ENCODE measurements at places on chromosomes 2 and 18.

GRCh38 chr18:44627280-44627679, 53.4 kb upstream of the SETBP1 start:
- DNase-seq = peak; percentile 65

GRCh38 chr2:58065248-58065647, 18.6 kb downstream of the VRK2 start:
- DNase-seq = no peak

DNA sequence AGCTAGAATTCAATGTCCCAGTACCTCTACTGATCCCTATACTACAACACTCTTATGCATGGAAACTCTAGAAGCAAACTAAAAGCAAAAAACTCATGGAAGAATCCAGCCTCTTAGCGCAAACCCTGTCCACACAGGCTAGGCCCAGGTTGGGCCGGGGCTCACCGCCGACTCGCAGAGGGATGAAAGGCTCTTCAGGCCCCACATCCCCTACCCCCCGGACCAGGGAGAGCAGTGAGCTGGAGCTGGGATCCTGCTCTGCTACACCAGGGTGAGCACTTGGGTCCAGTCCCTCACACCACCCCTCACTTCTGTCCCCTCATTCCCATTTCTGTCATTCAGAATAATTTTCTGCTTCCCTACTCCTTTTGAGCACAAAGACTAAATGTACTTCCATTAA, 2.0 kb downstream of the OST4 start:
- no peak for DNase-seq

DNA sequence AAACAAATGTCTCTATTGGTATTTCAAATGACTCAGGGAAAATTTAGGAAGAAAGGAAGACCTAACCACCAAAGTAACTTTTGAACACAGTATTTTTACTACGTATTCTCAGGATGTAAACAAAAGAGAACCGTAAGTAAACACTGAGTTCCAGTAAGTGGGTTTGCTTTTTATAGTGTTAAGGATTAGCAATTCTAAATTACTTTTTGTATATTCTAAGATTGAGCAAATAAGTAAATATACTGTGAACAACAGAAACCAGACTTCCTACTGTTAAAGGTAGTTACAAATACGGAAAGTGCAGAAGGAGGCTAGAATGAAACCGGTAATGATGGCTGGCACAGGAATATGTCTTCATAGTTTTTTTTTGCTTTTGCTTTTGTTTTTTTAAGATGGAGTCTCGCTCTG, 31.5 kb downstream of the SESTD1 start:
- no peak for DNase-seq

DNA sequence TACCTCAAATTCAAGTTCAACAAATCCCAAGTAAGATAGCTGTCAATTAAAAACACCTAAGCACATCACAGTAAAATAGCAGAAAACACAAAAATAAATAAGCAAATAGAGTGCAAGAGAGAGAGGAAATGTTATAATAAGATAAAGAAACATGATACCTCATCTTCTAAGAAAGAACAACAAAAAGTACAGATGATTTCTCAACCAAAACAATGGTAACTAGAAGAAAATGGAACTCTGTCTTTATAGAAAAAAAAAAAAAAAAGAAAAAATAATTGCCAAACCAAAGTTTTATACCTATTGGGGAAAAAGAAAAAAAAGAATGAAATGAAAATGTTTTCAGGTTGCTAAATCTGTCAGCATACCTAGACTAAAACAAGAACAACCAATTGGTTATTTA, 1253.5 kb upstream of the CDH2 start:
- DNase-seq = no peak

Measured in GM03348 (cell line).